ENCODE measurements at places on chromosomes 1 and 21. TPM values are rescaled to one million over a fixed set of nuclear protein-coding genes. Genes with fewer than 3 reads are reported as not detected.

DNA sequence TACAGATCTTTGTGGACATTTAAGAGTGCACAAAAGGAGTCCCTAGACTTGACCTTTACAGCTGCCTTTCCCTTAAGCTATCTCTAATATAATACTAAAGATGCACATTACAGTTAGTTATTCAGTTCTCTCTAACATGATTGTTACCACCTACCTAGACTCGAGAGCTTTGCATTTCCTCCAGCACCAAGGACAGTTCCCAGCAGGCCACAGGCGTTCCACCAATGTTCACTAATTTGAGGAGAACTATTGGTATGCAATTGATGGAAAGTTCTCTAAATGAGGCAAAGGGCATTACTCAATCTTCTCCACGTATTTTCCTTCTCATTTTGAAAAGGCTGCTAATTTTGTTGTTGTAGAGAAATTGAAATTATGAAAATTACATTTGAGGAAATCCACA lies 5.4 kb upstream of the NTNG1 start:
- peak; percentile 79 for DNase-seq

DNA sequence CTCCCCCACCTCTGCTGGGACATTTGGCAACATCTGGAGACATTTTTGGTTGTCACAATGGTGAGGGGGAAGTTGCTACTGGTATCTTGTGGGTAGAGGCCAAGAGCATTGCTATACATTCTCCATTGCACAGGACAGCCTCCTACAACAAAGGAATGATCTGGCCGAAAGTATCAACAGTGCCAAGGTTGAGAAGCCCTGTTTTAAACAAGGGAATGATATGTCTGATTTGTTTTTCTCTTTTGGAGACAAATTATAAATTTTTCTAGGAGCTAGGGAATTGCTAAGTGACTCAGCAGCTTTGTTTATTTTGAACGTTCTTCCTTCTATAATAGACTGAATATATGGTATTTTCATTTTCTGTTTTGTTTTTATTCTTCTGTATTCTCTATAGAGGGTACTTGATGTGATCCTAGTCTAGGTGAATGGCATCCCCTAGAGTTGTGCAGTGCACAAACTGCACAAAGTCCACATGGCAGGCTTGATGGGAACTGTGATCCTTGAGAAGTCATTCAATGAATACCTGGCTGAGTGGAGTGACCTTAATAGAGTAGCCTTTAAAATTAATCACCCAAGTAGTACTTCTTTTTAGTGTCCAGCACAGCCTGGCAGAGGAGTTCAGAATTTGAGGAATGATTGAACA lies 288.6 kb upstream of the USP24 start:
- DNase-seq, result no peak

GRCh38 chr1:102891868-102892625 lies 216.3 kb downstream of the COL11A1 start:
- DNase-seq, result peak; percentile 54

GRCh38 chr1:37691497-37692077 lies 729 bp upstream of the CDCA8 start:
- peak; percentile 42 for DNase-seq

DNA sequence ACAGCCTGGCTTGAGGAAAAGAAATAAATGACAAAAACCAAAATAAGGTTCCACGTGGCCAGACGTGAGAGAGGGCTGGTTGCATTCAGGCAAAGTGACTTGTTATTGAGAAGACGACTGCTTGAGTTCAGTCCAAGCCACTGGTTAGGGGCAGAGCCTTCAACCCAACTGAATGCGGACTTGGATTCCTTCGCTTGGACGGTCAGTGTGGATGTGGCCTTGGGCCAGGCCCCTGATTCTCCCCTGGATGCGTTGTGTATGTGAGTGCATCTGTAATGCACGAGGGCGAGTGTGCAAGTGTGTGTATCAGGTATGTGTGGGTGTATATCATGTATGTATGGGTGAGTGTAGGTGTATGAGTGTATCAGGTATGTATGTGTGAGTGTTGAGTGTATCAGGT lies 1.9 kb downstream of the PLA2G2F start:
- no peak for DNase-seq

- DNase-seq, result no peak
These were observed 13.0 kb downstream of the BATF3 start for GRCh38 chr1:212686591-212686990.

GRCh38 chr1:245777752-245778151 lies 623.0 kb downstream of the KIF26B start:
- no peak for DNase-seq

- DNase-seq, result peak; percentile 87
These were observed 2.1 kb downstream of the ARHGEF2 start for GRCh38 chr1:155976062-155976912.

DNA sequence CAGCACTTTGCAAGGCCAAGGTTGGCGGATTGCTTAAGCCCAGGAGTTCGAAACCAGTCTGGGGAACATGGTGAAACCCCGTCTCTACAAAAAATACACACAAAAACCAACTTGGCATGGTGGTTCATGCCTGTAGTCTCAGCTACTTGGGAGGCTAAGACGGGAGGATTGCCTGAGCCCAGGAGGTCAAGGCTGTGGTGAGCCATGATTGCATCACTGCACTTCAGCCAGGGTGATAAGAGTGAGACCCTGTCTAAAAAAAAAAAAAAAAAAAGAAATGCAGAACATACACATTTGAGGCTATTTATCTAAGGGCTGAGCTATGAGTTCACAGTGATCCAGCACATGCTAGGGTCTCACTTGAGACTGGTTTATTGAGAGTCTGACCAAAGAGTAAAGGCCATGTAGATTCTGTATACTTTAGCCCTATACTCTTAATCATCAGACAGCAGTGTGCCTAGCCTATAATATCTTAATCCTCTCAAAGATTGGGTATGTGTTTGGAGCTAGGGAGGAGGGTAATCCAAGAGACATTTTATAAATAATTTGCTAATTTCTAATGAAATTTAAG lies 23.9 kb downstream of the RNF2 start:
- no peak for DNase-seq

GRCh38 chr1:153277852-153278251 lies 18.4 kb downstream of the LORICRIN start:
- no peak for DNase-seq

GRCh38 chr1:52552236-52552504 lies 722 bp downstream of the TUT4 start:
- peak; percentile 70 for DNase-seq

DNA sequence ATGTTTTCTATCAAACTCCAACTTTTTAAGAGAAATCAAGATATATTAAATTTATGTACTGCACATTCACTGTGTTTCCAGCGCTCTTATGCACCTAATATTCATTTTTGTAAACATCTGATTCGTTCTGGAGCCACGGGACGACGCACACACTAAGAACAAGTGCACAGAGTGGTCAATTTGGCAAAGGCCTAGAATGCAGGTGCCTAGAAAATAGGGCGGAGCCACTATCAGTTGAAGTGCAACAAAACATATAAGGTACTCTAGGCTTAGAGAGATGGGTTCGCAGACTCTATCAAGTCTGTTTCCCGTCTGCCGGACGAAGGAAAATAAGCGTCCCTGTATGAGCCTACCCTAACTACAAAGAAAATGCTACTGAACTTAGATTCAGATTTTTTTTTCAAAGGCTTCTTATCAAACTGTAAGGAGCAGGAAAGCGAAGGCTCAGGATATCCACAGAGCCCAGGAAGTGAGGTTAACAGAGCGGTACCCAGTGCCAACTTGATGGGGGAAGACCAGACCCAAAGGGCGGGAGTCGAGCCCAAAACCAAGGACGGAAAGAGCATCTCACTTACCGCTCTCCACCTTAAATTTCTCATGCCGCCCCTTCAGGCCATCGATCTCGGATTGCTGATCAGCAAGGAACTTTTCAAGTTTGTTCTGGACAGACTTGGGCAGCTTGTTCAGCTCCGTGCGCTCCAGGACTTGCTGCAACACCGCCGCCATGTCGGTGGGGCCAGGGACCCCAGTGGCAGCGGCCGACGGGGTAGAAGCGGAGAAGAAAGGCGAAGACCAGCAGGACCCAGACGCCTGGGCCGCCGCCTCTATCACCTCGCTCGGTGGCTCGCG lies 526 bp downstream of the TPR start:
- no peak for DNase-seq

DNA sequence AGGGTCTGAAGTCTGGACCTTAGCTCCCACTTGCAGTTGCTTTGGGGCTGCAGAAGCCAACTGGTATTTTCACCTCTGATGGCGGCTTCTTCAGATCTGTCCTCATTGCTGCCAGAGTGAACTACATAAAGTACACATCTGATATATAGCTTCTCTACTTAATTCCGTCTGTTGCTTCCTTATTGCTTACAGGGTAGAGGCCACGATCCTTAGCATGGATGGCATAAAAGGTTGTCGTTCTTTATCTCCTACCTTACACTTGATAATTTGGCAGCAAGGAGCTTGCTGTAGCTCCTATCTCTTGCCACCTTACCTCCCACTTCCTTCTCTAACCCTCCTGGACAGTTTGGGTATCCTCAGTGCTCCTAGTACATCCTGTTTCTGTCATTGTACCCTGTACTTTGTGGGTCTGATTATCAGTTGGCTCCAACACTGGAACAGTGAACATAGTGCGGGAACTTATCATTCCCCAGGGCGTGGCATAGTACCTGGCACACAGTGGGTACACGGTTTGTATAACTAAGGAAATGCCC lies 30.9 kb upstream of the NBL1 start:
- no peak for DNase-seq

DNA sequence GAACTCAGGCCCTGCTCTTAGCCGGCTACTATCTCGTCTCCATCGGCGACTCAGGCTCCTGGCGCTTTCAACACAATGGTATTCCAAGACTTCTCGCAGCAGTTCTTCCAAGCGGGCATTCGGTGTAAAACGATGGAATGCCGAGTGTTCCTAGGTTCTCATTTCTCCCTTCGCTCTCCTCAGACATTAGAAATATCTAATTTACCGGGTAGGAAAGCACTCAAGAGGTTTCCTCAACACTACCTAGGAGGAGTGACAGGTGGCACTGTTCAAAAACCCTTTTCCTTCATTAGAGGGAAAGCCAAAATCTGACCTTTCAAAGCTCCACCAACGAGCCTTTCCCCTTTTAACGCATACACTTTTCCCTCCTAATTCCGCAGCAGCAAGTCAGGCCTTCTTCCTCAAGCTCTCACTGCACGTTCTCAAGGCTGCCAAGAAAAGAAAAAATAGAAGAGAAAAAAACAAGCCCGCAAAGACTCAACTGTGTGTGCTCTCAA lies 601 bp downstream of the UBE2G2 start:
- DNase-seq, result peak; percentile 26

DNA sequence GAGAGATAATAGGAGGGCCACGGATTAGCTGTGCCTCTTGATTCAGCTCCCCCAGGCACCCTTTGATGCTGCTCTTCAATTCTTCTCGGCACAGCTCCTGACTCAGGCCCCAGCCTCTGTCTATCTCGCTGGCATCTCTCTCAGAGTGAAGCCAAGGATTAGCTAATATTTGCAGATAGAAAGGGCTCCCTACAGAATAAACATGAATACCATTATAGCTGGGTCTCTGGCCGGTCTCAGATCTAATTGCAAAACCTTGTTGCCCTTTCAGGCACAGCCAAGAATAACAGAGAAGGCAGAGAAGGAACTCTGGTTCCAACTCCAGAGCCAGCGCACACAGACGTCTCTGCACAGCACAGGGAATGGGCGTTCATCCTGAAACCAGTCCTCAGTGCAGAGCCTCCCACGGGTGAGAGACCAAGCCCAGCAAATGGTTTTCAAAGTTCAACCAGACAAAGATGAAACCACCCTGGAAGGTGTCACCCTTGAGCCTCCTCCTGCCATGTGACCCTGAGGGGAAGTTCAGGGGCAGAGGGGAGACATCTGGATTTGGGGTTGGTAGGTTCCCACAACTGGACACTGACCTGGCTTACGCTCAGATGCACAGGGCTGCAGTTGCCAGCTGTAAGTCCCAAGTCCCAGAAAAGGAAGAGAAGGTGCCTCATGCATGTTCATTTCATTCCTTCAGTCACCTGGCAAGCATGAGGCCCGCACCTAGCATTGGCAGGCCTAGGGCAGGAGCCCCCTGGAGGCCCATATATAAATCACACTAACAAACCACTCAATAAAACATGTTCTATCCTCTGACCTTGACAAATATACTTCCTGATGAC lies 394.0 kb downstream of the NPHP4 start:
- DNase-seq, result peak; percentile 33

GRCh38 chr1:2304921-2305681 lies 77.0 kb downstream of the SKI start:
- DNase-seq, result peak; percentile 89

GRCh38 chr1:93702828-93703183 lies 21.2 kb upstream of the BCAR3 start:
- no peak for DNase-seq

- DNase-seq, result no peak
These were observed 10.8 kb downstream of the ETS2 start for GRCh38 chr21:38816400-38816977.

GRCh38 chr1:225999912-226000337 lies 782 bp upstream of the SDE2 start:
- no peak for DNase-seq

DNA sequence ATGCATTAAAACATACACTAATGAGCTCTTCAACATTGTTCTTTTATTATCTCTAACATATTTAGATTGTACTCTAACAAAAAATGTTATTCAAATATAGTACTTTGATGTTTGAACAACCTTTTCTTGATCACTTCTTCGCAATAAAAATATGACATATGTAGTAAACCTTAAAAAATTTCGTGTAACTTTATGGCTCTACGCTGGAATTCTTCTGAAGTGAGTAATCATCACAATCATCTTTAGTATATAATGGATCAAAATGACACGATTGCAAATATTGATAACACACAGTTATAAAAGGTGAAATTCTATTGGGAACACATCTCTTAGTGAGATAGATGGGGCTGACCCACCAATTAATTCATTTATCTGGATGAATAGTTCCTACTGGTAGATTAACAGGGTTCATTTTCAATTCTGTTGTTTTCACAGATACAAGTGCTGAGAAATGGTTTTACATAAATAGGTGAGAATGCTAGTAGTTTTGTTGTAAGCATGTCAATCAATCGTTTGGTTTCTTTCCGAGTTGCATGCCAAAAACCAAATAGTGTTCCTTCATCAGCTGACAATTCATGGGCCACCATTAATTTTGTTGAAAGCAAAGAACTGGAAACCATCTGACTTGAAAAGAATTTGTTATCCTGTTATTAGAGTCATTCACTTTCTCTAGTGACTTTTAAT lies 1.5 kb upstream of the ZMPSTE24 start:
- DNase-seq, result no peak

DNA sequence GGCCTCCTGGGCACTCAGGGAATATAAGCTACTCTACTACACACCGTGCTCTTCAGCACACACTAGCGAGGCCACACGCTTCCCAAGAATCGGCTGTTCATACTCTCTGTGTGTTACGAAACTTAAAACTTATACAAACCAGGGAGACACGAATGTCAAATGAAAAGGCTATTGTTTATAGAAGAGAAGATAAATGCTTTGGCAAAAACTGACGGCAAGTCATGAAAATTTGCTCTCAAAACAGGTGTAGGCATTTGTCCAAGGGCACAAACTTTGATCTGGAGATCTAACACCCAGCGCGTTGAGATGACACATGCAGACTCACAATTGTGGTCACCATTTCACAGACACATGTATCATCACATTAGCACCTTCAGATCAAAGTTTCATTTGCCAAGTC lies 46.1 kb downstream of the USP48 start:
- peak; percentile 28 for DNase-seq

Gene ACTN2
- 522 TPM for total RNA-seq

Gene HAO2
- total RNA-seq, result 0.13 TPM

Gene OXCT2
- 0.44 TPM for total RNA-seq

Gene AMY2B
- 21.2 TPM for total RNA-seq

Gene GNG4
- total RNA-seq, result 0.27 TPM

Gene ADCY10
- 0.18 TPM for total RNA-seq

Gene LCE1E
- not detected for total RNA-seq

Gene TRIM46
- 0.22 TPM for total RNA-seq

Measured in muscle of leg (tissue), 16 donors.